ENCODE measurements at places on chromosomes 6 and 20.

- no peak for DNase-seq
Observed at GRCh38 chr6:161882196-161882765, 608.4 kb upstream of the AGPAT4 start.

- DNase-seq = no peak
Observed at GRCh38 chr6:16505711-16506357, 255.4 kb downstream of the ATXN1 start.

DNA sequence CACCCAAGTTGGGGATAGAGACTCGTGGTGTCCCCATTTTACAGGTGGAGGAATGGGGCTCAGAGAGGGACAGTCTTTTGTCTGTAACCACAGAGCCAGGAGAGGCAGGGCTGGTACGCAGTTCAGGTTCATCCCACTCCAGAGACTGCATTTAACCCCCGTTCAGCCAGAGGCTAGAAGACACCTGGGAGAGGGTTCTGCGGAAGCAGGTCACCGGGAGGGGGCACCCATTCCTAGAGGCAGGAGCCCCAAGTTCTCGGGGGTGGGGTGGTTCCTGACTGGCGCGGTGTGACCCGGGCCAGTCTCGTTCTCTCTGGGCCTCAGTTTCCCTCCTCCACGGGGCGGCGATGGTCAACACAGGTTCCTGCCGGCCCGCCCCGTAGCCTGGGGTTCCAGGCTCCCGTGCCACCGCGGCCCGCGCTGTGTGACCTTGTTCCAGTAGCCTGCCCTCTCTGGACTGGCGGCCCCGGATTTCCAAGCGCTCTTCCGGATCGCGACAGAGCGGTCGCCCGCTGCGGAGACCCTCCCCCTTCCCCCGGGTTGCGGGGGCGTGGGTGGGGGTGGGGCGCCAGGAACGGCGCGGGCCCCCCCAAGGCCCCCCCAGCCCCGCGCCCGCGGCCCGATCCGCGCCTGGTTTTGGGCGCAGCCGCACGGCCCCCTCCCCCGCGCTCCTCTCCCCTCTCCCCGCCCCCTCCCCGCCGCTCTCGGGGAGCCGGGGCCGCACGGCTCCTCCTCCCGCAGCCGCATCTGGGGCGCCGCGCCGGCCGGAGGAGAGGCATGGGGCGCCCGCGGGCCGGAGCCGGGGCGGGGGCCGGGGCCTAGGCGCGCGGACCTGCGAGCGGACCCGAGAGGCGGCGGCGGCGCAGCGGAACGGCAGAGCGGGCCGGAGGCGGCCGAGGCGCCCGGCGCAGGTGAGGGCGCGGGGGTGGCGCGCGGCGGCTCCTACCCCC is at the start of gene DLGAP4:
DLGAP4 (plus strand) TSS at position 738 of the 950 bp plus-strand sequence. CDS start 125,379 bp downstream, outside the sequence.
- DNase-seq = no peak

DNA sequence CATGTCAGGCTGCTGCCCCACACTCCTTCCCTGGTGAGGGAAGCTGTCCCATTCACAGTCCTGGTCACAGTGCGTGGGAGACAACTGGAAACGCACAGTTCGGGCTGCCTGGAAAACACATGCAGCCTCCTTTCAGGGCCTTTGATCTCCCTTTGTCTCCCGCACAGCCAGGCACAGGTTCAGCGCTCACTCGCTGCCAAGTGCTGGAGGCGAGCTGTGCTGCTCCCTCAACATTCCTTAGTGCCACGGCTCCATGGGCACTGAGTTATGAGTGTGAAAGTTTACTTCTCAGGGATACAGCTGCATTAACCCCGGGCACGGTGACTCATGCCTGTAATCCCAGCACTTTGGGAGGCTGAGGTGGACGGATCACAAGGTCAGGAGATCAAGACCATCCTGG is 9.1 kb downstream of the YTHDF1 start:
- DNase-seq = no peak

DNA sequence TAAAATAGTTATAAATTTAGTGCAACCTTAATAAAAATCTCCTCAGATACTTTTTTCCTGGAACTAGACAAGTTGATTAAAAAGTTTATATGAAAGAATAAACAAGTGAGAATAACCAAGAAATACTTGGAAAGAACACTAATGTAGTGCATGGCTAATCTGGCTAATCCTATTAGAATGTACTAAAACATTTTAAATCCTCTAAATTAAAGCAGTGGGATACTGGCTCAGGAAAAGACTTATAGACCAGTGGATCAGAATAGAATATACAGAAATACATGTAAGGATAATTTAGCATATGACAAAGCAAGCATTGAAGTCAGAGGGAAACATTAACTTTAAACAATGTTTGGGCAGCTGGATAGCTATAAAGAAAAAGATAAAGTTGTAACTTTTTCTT is 41.1 kb upstream of the ERVFRD-1 start:
- DNase-seq = no peak

- DNase-seq = no peak
Observed at GRCh38 chr6:157964100-157964499, 17.6 kb upstream of the SYNJ2 start.

Measured in BE2C (cell line).